Lung microvascular endothelial cell (primary cell): ENCODE measurements at places on chromosomes 5 and 9.

- DNase-seq, result no peak
Measured at GRCh38 chr9:118882684-118883083, 486.6 kb downstream of the BRINP1 start.

- peak; percentile 84 for DNase-seq
Measured at GRCh38 chr9:98707166-98708102, 1.3 kb downstream of the GABBR2 start.

- DNase-seq, result peak; percentile 52
Measured at GRCh38 chr5:34719029-34719428, 62.9 kb downstream of the RAI14 start.

- no peak for DNase-seq
Measured at GRCh38 chr9:82599336-82599949, 463.5 kb downstream of the RASEF start.

GRCh38 chr9:85053206-85053786, 383.8 kb downstream of the NTRK2 start:
- DNase-seq, result no peak

DNA sequence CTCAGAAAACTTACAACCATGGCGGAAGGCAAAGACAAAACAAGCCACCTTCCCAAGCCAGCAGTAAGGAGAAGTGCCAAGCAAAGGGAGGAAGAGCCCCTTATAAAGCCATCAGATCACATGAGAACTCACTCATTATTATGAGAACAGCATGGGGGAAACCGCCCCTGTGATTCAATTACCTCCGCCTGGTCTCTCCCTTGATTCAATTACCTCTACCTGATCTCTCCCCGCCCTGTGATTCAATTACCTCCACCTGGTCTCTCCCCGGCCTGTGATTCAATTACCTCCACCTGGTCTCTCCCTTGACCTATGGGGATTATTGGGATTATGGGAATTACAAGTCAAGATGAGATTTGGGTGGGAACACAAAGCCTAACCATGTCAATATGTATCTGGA, 467.3 kb upstream of the FTMT start:
- no peak for DNase-seq

GRCh38 chr5:180633283-180634177, 15.9 kb downstream of the FLT4 start:
- no peak for DNase-seq

DNA sequence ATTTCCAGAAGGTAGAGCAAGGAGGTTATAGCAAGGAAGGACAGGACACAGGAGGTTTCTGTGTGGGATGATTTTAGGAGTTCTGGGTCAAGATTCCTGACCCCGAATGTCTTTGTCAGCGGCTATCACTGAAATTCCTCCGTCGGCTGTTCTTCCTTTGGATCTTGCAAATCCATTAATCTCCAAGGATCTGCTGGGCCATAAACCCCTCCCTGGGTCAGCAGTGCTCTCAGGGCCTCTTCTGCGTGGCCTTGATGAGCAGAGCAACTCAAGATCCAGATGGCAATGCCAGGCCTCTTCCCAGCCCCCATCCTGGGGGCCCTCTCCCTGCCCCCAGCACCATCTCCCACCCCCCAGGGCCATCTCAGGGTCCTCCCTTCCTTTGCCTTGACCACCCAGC, 16.3 kb upstream of the COL27A1 start:
- no peak for DNase-seq
